T-helper 2 cell (primary cell): ENCODE measurements at places on chromosomes 16 and 17.

- DNase-seq: no peak
Measured at GRCh38 chr16:6125483-6126259, 1028.1 kb upstream of the EEF2KMT start.

DNA sequence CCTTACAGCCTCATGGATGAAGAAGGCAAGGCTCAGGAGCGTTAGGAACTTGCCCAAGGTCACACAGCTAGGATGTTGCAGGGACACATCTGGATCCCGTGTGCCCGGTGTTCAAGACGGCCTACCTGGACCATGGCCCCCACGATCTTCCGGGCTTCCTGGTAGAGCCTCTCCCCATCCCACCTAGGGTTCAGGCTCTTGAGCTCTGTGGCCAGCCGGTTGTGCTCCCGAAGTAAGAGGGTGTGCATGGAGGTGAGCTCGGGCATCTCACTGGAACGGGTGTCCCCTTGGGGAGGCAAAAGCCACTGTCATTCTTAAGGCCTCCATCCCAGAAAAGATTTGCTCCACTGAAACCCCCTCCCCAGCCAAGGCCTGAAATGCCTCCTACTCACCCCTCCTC is 5.3 kb downstream of the MPO start:
- no peak for DNase-seq

- DNase-seq: peak; percentile 100
Measured at GRCh38 chr17:79997011-79997660, 38.5 kb downstream of the TBC1D16 start.

GRCh38 chr17:10681866-10682446 is 15.4 kb downstream of the SCO1 start:
- no peak for DNase-seq

- no peak for DNase-seq
Measured at GRCh38 chr16:13920510-13920818, 510 bp downstream of the ERCC4 start.

DNA sequence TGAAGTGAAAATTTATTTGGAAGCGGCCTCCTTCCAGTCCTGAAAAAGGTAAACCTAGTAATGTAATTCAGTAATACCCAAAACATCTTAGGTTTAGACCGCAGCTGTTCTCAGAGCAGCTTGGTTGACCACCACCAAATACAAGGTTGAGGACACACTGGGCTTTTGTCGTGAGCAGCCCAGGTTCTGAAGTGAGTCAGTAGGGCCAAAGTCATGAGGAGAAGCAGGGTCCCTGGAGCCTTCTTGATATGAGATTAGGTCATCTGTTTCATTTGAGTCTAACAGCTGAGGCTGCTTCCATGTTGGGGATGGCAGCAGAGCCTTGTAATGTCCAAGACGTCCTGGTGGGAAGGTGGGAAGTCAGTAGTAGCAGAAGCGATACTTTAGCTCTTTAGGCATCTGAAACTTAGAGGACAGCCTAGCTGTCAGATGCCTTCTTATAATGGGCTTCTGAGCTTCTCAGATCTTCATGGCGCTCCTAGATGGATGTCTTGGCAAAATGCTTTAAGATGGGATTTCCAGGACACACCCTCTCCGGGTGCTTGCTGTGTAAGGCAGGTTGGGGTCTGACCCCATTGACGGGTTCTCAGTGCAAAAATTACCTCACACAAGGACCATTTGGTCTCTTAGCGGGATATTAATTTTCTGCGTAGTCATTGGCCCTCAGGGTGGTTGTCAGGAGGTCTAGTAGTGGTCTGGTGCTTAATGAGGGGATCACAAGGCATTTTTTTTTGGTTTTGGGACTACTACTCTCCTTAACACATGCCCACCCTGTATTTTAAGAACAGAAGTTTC is 2.4 kb downstream of the ALKBH5 start:
- no peak for DNase-seq

GRCh38 chr17:62059414-62059813 is 5.7 kb downstream of the MED13 start:
- no peak for DNase-seq

- DNase-seq: peak; percentile 64
Measured at GRCh38 chr16:57141822-57142631, 43.8 kb downstream of the PSME3IP1 start.

- DNase-seq: no peak
Measured at GRCh38 chr16:58046936-58047335, 21.4 kb downstream of the MMP15 start.

DNA sequence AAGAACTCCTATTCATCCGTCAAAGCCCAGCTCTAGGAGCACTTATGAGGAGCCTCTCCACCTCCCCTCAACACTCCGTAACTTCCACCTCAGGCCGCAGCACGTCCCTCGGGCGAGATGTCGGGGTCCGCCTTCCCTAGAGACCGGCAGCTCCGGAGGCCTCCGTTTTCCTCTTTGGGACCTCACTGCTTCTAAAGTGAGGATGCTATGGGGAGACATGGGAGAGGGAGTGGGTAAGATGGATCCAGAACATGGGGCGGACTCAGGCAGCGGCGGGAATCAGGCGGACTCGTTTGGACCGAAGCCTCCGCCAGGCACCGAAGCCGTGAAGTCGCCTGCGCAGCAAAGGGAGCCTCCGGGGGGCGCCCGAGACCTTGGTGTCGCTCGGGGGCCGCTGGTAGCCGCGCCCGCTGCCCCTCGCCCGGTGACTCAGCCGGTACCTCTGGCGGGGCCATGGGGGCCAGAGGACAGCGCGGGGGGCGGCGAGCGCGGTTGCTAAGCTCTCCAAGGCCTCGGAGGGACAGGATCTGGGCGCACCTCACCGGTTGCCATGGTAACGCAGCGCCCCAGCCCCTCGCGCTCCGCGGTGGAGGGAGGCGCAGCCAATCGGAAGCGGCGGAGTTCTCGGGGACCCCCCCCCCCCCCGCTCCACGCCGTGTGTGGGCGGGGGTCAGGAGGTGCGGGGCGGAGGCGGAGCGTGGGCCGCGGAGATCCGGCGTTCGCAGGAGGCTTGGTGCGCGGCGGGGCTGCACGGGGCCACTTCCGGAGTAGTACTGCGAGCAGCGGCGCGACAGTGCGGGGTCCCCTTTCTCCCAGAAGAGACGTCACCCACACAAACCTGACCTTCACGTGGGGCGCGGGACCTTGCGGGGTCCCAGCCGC is 1.3 kb upstream of the HIC1 start:
- peak; percentile 76 for DNase-seq

DNA sequence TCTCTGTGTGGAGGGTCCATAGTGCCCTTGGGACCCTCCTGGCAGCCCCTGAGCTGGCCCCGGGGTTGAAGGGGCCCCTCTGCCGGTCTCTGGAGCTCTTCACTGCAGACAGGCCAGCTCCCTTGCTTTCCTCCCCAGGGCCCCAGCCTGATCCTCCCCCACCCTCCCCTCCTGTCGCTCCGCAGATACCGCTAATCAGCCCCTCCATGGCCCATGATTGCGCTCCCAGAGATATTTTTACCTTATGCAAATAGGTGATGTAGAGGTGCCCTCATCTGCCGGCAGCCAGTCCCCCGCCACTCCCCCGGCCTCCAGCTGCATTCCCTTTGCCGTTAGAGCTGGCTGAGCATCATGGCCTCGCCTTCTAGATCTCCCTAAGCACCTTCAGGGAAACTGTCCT is 9.2 kb downstream of the MMP15 start:
- DNase-seq: no peak

- DNase-seq: no peak
Measured at GRCh38 chr17:2057175-2057759, 2.4 kb downstream of the HIC1 start.

- no peak for DNase-seq
Measured at GRCh38 chr17:2705263-2705662, 6.3 kb downstream of the CLUH start.

DNA sequence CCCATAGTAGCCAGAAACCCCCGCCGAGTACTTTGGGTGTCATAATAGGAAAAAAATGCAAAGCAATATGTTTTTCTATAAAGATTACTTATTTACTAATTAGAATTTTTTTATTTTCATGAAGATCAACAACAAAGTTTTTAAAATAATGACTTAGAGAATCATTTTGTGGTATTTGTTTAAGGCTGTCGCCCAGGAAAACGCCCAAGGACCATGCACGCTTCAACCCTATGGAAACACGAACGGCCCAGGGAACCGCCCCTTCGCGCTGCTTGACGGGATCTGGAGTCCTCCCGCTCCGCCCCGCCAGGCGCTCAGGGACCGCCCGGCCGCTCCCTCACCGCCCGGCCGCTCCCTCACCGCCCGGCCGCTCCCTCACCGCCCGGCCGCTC is 408 bp upstream of the KPNA2 start:
- peak; percentile 80 for DNase-seq

DNA sequence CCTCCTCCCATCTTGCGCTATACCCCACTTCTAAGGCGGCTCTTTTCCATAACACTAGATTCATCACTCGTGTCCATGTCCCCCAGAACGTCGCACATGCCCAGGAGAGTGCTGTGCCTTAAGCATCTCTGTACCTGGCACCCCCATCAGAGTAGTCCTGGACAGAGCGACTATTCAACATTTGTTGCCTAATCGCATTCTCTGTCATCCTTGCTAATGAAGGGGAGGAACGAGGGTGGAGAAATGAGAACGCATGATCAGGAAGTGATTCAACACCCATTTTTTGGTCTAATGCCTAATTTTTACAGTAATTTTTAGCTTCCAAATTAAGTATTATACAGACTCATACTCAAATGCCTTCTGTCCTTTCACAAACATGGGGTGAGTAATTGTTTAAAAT is 53.2 kb downstream of the SLC39A11 start:
- DNase-seq: no peak

GRCh38 chr17:72238157-72238673 is 117.4 kb downstream of the SOX9 start:
- no peak for DNase-seq

- no peak for DNase-seq
Measured at GRCh38 chr17:70084476-70084875, 9.5 kb downstream of the KCNJ16 start.

DNA sequence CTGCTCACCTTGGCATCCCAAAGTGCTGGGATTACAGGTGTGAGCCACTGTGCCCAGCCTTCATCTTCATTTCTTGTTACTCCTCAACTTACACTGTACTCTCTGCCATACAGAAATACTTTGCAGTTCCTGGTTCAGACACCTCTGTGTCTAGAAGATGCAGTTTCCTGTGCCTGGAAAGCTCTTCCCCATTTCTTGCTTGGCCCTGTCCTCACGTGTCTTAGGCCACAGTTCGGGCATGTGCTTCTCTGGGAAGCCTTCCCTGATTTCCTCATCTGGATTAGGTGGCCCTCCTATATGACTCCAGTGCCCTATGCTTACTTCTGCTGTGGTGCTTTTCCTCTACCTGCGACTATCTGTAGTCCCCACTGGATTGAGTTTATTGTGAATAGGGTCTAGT is 26.5 kb upstream of the CDR2 start:
- no peak for DNase-seq

DNA sequence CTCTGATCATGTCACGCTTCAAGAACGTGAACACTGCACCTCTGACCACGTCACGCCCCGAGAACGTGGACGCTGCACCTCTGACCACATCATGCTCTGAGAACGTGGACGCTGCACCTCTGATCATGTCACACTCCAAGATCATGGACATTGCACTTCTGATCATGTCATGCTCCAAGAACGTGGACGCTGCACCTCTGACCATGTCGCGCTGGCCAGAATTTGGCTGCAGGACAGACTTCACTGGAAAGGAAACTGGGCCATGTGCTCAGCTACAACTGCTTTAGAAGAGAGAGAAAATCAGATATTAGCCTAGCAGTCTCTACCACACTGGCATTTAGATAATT is 182.7 kb downstream of the RPTOR start:
- no peak for DNase-seq

GRCh38 chr16:12468552-12468951 is 335.1 kb downstream of the CPPED1 start:
- no peak for DNase-seq

DNA sequence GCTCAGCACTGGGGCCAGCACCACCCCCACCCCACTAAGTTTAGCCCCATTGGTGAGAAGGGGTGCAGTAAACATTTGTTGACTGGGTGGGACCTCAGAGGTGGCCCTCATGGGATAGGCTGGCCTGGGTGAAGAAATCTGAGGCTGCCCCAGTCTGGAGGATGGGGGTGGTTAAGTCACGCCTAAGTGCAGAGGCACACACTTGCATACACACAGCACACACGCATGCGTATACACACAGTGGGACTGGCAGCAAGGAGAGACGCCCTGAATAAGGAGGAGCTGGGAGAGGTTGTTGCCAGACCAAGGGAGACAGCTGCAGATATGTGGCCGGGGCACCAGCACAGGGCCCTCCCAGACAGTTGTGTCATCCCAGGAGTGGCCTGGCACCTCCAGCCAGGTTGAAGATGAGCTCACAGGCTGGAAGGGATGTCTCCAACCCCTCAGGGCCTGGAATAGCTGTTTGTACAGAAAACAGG is 3.0 kb upstream of the BCAR1 start:
- DNase-seq: no peak
